AG09309 (cell line): ENCODE measurements at places on chromosomes 3 and 15.

GRCh38 chr15:77870195-77871065 lies 207.1 kb downstream of the TBC1D2B start:
- DNase-seq = no peak

GRCh38 chr3:76028774-76029173 lies 243.4 kb upstream of the ZNF717 start:
- DNase-seq = no peak

DNA sequence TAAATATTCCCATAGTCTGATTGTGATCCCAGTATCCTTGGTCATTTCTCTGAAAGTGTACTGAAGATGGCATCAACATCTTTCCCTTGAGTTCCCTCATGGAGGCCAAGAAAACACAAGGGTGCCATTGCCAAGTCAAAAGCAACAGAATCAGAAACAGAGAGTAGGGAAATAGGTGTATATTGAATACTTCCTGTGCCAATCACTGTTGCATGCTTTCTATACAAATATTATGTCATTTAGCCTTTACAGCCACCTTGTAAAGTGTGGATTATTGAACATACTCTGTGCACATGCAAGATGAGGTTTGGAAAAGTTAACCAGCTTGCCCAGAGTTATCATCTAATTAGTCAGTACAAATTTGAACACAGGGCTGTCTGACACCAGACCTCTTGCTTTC lies 117.9 kb downstream of the MAP2K5 start:
- no peak for DNase-seq

- DNase-seq = no peak
Observed at GRCh38 chr15:60087561-60087960, 83.5 kb downstream of the FOXB1 start.

DNA sequence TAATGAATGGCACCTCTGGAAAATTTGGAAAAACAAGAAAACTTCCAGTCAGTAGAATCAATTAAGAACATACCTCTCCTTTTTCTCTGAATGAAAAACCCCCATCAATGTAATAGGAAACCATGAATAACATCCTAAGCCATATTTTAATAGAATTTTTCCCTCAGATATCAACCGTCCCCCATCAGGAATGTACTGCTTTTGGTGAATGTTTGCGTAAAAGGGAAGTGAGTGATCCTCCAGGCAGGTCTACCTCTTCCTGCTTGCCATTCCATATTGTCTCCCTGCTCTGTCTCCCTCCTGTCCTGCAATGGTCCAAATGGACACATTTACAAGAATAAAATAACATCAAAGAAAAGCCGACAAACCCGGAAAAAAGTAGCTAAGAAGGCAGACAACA lies 30.8 kb downstream of the LAMP3 start:
- DNase-seq = peak; percentile 11
